NCI-H187 (cell line): ENCODE measurements at places on chromosomes 5 and 9.

- DNase-seq: no peak
Observed at GRCh38 chr5:6286404-6286803, 91.9 kb downstream of the MED10 start.

DNA sequence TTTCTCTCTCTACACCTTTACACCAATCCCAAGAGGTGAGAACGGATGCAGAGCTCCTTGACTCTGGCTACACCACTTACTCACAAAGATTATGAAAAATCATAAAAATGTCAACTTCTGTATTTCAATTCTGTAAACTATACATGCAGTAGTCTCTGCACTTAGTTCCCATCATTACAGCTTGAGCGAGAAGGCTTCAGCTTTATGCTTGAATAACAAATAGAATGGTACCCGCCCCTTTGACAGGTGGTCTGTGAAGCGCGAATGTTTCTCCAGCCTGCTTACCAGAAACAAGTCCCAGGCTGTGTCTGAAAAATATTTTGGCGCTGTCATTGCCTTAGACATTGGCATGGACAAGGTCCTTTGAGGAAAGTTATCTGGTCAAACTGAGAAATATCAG lies 562.4 kb upstream of the CLINT1 start:
- DNase-seq: no peak

DNA sequence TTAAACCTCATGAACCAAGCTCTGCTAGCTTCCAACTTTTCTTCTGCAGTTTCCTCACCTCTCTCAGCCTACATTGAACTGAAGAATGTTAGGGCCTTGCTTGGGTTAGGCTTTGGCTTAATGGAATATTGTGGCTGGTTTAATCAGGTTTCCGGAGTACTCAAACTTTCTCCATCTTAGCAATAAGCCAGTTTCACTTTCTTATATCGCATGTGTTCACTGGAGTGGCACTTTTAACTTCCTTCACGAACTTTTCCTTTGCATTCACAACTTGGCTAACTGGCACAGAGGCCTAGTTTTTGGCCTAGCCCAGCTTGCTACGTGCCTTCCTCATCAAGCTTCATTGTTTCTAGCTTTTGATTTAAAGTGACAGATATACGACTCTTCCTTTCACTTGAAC lies 81.0 kb upstream of the MAST4 start:
- no peak for DNase-seq

- no peak for DNase-seq
Observed at GRCh38 chr5:17206021-17206420, 11.4 kb upstream of the BASP1 start.

GRCh38 chr5:34684281-34684979 lies 28.3 kb downstream of the RAI14 start:
- no peak for DNase-seq

- DNase-seq: no peak
Observed at GRCh38 chr5:143195491-143195890, 208.0 kb downstream of the NR3C1 start.

- no peak for DNase-seq
Observed at GRCh38 chr9:100927763-100928162, 100.8 kb upstream of the PLPPR1 start.
